ENCODE measurements at places on chromosomes 7 and 10.

- DNase-seq, result no peak
These were observed 36.1 kb downstream of the NET1 start for GRCh38 chr10:5448333-5449001.

GRCh38 chr7:55160539-55160938, 141.7 kb downstream of the EGFR start:
- no peak for DNase-seq

- DNase-seq, result no peak
These were observed 16.2 kb downstream of the NCOA4 start for GRCh38 chr10:46014206-46014605.

DNA sequence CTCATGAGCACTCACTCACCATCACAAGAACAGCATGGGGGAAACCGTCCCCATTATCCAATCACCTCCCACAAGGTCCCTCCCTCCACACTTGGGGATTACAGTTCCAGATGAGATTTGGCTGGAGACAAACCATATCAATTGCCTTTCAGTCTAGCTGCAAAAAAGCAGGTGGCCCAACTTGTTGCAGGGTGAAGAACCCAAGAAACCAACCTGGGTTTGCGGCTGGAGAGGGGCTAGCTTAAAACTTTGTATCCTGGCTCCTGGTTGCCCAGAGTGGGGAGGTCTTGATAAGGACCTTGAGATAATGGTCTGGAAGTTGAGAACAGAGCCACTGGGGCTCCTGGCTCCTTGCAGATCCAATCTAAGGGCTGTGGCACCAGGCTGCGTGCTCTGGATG, 122.8 kb upstream of the PCBD1 start:
- no peak for DNase-seq

DNA sequence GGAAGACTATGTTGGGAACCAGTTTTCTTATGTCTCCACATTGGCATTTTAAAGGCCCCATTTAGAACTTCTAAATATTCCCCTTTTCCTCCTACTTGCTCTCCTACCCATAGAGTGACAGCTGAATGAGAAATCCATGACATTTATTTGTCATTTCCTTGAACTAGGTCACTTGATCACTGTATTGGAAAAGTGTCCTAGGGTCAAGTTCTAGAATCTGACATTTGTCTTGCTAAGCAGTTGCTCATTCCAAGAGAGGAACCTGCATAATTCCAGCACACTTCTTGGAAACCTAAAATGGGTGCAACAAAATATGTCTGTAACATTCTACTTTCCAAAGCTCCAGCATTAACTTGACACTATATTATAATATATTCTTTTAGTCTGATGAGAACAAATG, 3.6 kb upstream of the DPY19L1 start:
- no peak for DNase-seq

DNA sequence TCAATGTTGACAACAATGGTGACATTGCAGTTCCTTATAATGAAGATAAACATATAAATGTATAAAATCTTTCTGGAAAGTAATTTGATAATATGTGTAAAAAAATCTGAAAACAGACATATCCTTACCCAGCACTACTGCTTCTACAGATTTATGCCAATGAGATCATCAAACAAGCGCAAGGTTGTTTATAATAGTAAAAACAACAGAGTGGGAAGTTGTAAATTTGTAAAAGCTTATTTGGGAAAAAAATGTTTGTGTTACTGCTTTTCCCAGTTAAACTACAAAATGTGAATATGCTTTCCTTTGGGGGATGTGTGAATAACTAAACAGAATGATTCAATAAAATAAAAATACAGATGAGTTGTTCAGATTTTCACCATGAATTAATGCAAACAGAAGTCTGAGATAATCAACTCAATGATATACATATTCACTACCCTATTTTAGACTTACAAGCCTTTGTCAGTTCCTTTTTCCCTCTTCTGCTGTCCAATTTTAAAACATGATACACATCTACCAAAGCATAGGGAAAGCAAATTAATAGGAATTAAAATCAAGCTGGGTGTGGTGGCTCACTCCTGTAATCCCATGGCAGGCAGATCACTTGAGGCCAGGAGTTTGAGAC, 82.1 kb downstream of the USP6NL start:
- DNase-seq, result no peak

GRCh38 chr10:113252650-113253618, 299.9 kb upstream of the HABP2 start:
- no peak for DNase-seq

- no peak for DNase-seq
These were observed 462.3 kb upstream of the POT1 start for GRCh38 chr7:125391921-125392320.

- DNase-seq, result no peak
These were observed 8.8 kb upstream of the STMP1 start for GRCh38 chr7:135653340-135654080.

- no peak for DNase-seq
These were observed 76.2 kb upstream of the PPP2R2D start for GRCh38 chr10:131824371-131825149.

DNA sequence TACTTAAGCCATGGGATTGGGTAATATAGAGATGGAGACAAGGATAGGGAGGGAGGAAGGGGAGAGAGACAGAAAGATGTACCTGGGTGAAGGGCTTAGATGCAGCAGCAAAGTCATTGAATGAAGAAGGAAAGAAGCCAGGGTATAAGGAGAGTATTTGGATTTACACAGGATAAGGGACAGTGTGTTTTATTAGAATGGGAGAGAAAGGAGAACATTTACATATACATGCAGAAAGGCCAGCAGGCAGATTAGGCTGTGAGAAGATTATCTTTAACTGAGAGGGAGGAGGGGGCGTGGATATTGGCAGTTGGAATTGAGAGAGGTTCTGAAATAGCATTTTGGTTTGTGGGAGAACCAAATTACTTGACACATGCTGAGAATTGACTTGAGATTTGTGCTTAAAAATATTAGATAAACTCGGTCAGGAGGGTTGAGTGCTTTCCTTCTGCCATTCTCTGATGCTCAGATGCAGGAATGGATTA, 161.5 kb upstream of the ZNF804B start:
- no peak for DNase-seq

Measured in fibroblast of skin of left quadriceps (primary cell).